ENCODE measurements at places on chromosomes 3 and 15.

DNA sequence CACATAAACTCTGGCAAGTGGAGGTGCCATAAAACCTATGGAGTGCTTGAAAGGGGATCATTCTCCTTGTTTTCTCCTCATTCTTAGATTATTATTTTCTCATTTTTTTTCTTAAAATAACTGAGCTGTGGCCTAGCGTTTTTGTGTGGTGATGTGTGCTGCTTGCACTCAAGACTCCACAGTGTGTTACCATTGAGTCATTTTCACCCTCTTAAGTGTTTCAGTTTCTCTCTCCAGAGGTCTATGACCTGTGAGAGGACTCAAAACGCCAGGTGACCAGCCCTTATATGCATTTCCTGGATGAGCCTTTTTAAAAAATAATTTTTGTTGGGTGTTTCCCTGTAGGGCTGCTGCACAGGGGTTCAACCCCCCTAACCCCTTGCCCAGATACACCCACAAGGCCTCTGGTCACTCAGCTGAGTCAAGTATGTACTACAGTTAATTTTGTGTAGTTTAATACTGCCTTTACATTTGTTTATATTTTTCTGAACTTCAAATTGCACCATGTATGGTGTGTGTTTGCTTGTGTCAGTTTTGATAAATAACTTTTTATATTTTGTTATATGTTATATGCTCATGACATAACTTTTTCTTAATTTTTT, 15.4 kb upstream of the BTLA start:
- H3K27me3 ChIP-seq = no peaks in the 10 kb centered on the region
- peaks cover 5% of the 10 kb centered on the region for H3K36me3 ChIP-seq
- H3K4me3 ChIP-seq = no peak overlapping the region
- no peaks in the 10 kb centered on the region for H3K4me1 ChIP-seq

DNA sequence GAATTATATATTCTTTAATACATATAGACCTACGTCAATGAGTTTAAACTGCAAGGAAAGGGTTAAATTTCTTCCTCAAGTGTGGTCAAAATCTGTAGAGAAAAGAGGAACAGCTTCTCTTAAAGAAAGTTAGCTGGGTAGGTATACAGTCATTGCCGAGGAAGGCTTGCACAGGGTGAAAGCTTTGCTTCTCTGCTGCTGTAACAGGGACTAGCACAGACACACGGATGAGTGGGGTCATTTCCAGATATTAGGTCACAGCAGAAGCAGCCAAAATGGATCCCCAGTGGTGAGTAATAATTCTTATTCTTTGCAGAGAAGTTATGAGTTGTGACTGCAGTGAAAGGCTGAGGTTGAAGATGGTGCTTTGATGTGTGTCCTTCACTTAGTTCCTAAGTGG, at the start of gene CD86:
CD86 (plus strand) TSS at position 148 of the 400 bp plus-strand sequence; CDS start at position 276, 128 bp downstream.
- H3K4me3 ChIP-seq = no peak within 1 kb of the TSS
- no peak for DNase-seq
- peaks cover 5% of the 10 kb centered on the region for H3K27me3 ChIP-seq

- H3K4me3 ChIP-seq = no peak overlapping the region
- H3K36me3 ChIP-seq = peaks cover 7% of the 10 kb centered on the region
- no peak for DNase-seq
- no peaks in the 10 kb centered on the region for H3K4me1 ChIP-seq
- no peak overlapping the region for H3K27ac ChIP-seq
- H3K27me3 ChIP-seq = peaks cover 1% of the 10 kb centered on the region
Measured at GRCh38 chr15:96849271-96849900, 518.9 kb downstream of the NR2F2 start.

DNA sequence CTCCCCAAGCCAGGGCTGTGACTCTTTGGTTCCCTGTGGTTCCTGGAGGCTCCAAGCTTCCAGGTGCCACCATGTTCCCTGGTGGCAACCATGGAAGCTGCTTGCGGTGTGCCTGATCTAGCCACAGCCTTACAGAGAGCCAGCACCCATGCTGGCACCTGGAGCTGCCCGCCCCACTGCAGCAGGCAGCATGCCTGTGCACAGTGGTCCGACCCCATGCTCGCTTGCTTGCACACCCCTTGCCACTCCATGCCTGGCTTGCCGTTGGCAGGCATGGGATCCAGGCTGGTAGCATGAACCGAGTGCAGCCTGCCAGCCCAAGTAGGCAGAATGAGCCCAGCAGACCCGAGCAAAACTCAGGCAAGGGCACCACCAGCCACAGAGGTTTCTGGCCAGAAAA, 53.9 kb downstream of the SLMAP start:
- DNase-seq = no peak
- H3K4me1 ChIP-seq = peaks cover 33% of the 10 kb centered on the region
- H3K27me3 ChIP-seq = no peaks in the 10 kb centered on the region
- H3K4me3 ChIP-seq = no peak overlapping the region
- H3K27ac ChIP-seq = no peak overlapping the region

GRCh38 chr3:78872195-78872594, 895.6 kb downstream of the ROBO1 start:
- H3K4me1 ChIP-seq = peaks cover 61% of the 10 kb centered on the region
- H3K27me3 ChIP-seq = no peaks in the 10 kb centered on the region
- DNase-seq = no peak
- H3K4me3 ChIP-seq = no peak overlapping the region
- H3K36me3 ChIP-seq = no peaks in the 10 kb centered on the region

DNA sequence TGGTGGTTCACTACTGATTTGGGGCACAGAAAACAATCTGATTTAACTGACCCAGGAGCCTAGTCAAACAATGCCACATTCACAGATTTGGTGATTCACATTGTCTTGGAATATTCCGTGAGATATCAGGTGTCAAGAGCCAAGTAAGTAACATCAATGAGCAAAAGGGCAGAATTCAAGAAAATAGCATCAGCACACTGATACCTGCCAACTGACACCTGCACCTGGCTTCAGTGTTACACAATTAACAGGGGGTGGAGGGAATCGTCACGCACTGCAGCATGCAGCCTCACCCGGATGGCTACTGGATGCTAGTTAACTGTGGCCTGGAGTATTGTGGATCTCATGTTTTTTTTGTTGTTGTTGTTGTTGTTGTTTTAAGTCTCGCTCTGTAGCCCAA, 17.6 kb downstream of the CCNL1 start:
- no peak overlapping the region for H3K4me3 ChIP-seq
- H3K4me1 ChIP-seq = peaks cover 22% of the 10 kb centered on the region
- H3K36me3 ChIP-seq = peaks cover 32% of the 10 kb centered on the region
- DNase-seq = no peak
- peaks cover 4% of the 10 kb centered on the region for H3K27me3 ChIP-seq
- no peak overlapping the region for H3K27ac ChIP-seq

DNA sequence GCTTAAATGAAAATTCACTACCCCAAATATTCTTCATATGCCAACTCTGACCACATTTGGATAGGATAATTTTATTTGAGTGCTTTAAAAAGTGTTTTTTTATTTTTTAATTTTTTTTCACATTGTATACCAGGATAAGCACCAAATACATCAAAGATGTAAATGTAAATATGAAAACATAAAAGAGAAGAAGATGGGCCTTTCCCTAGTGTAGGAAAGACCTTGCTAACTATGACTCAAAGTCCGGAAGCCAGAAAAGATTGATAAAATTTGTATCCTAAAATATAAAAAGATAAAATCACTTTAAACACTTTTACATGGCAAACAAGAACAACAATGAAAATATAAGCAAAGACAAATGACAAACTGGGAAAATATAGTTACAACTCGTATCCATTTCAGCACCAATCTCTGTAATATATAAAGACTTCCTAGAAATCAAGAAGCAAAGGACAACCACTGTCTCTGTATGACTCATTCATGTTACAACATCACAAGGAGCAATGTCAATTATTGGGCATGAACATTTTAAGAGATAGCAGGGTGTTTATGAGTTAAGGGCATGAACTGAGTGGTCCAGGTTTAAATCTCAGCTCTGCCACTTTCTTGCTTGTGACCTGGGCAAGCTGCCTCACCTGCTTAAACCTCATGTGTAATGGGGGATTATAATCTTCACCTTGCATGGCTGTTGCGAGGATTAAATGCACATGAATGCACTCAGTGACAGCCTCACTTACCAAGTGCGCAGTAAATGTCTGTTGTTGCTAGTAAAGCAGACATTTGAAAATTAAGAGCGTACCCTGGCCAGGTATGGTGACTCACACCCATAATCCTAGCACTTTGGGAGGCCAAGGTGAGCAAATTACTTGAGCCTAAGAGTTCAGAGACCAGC, 25.3 kb upstream of the ARHGEF3 start:
- no peak for DNase-seq
- no peaks in the 10 kb centered on the region for H3K36me3 ChIP-seq
- peaks cover 3% of the 10 kb centered on the region for H3K27me3 ChIP-seq
- H3K4me1 ChIP-seq = peaks cover 23% of the 10 kb centered on the region
